ENCODE measurements at places on chromosomes 7 and 10. TPM values are rescaled to one million over a fixed set of nuclear protein-coding genes. Genes with fewer than 3 reads are reported as not detected.

GRM3 gene
- 74.5 TPM for total RNA-seq

TUBAL3 gene
- 0.27 TPM for total RNA-seq

STAG3 gene
- 1.5 TPM for total RNA-seq

CALML3 gene
- total RNA-seq, result 0.09 TPM

NRP1 gene
- 35.0 TPM for total RNA-seq

CPA4 gene
- 1.00 TPM for total RNA-seq

SH2D4B gene
- 0.36 TPM for total RNA-seq

NAT16 gene
- 2.1 TPM for total RNA-seq

RBP3 gene
- not detected for total RNA-seq

PON3 gene
- total RNA-seq, result 0.36 TPM

CRPPA gene
- 7.5 TPM for total RNA-seq

DIP2C gene
- total RNA-seq, result 32.5 TPM

SPDYE2B gene
- not detected for total RNA-seq

ANKRD26 gene
- total RNA-seq, result 30.9 TPM

TMEM229A gene
- 2.4 TPM for total RNA-seq

PRLHR gene
- total RNA-seq, result 0.36 TPM

KIF11 gene
- 16.2 TPM for total RNA-seq

NPFFR1 gene
- total RNA-seq, result 0.54 TPM

WEE2 gene
- 0.45 TPM for total RNA-seq

NODAL gene
- 1.00 TPM for total RNA-seq

HTR7 gene
- total RNA-seq, result 2.2 TPM
